ENCODE measurements at places on chromosomes 2 and 18. TPM values are rescaled to one million over a fixed set of nuclear protein-coding genes. Genes with fewer than 3 reads are reported as not detected.

LRRTM1 gene
- total RNA-seq: not detected

ANKRD30B gene
- total RNA-seq: 0.96 TPM

CD207 gene
- total RNA-seq: not detected

TNS1 gene
- total RNA-seq: 273 TPM

C2orf72 gene
- total RNA-seq: 0.38 TPM

TEKT4 gene
- total RNA-seq: not detected

RTKN gene
- 13.5 TPM for total RNA-seq

UCN gene
- total RNA-seq: 1.1 TPM

CCDC142 gene
- total RNA-seq: 22.3 TPM

SLC9A4 gene
- not detected for total RNA-seq

CD8B2 gene
- not detected for total RNA-seq

PRKAG3 gene
- total RNA-seq: under 0.01 TPM

SOS1 gene
- 7.9 TPM for total RNA-seq

GNAL gene
- 0.28 TPM for total RNA-seq

SCN3A gene
- 1.9 TPM for total RNA-seq

CRYGC gene
- not detected for total RNA-seq

RBM43 gene
- 2.7 TPM for total RNA-seq

LRP2 gene
- under 0.01 TPM for total RNA-seq

SIX2 gene
- 2.7 TPM for total RNA-seq

KYNU gene
- total RNA-seq: 2.8 TPM

FKBP1B gene
- total RNA-seq: 8.2 TPM

QPCT gene
- 35.0 TPM for total RNA-seq

RAPGEF4 gene
- 9.6 TPM for total RNA-seq

NCKAP1 gene
- total RNA-seq: 165 TPM

ID2 gene
- total RNA-seq: 132 TPM

RELCH gene
- total RNA-seq: 37.8 TPM

NEU2 gene
- not detected for total RNA-seq

ELMOD3 gene
- 14.2 TPM for total RNA-seq

REG1A gene
- not detected for total RNA-seq

DSEL gene
- 55.0 TPM for total RNA-seq

OSR1 gene
- total RNA-seq: 21.4 TPM

CFAP221 gene
- total RNA-seq: under 0.01 TPM

MEP1B gene
- total RNA-seq: not detected

ITGA4 gene
- 86.3 TPM for total RNA-seq

MARCHF4 gene
- total RNA-seq: 3.3 TPM

SP9 gene
- not detected for total RNA-seq

TMEM178A gene
- total RNA-seq: 1.1 TPM

ORC4 gene
- total RNA-seq: 46.2 TPM

NT5C1B gene
- not detected for total RNA-seq

PROKR1 gene
- total RNA-seq: not detected

TUBA4B gene
- not detected for total RNA-seq

LDLRAD4 gene
- total RNA-seq: under 0.01 TPM

HOXD9 gene
- not detected for total RNA-seq

NCKAP5 gene
- 9.9 TPM for total RNA-seq

CXCR1 gene
- not detected for total RNA-seq
